ENCODE measurements at places on chromosomes 16 and 17.
A peak's percentile ranks its signal among the peaks of the same experiment; 100 is the strongest.

- no peak for DNase-seq
These were observed 19.5 kb downstream of the AP1G1 start for GRCh38 chr16:71789136-71789535.

- DNase-seq: no peak
These were observed 14.1 kb downstream of the ALDH3A1 start for GRCh38 chr17:19733953-19734526.

DNA sequence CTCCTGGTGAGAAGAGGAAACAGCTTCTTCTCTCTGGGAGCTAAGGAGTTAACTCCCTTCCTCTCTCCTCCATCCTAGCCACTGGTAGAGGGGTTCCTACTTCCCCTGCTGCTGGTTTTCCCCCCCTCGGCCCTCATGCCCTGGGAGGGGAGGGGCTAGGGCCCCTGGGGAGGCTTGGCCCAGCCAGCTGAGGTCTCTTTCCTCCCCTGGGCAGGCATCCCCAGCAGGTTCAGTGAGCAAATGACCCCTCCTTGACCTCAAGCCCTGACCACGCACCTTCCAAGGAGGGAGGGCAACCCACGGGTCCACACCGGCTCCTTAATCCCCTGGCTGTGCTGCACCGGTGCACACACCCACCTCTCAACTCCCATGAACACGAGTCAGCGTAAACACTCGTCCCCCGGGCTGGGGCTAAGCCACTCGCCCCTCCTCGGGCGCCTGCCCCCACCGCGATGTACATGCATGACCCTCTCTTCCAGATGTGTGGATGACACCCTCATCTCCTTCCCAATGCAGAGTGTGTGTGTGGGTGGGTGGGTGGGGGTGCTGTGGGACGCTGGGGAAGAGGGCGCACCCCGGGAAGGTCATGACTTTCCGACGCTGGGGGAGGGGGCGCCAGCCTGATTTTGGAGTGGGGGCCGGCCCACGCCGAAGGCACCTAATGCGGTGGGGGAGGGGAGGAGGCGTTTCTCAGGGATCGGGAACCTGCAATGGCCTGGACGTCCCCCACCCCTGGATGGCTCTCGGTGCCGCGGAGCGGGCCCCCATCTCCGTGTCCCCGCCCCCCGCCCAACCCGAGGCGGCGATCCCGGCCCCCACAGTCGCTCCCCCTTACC, 33.7 kb downstream of the SRCIN1 start:
- DNase-seq: no peak

GRCh38 chr17:36542755-36543154, 2.0 kb upstream of the GGNBP2 start:
- no peak for DNase-seq

DNA sequence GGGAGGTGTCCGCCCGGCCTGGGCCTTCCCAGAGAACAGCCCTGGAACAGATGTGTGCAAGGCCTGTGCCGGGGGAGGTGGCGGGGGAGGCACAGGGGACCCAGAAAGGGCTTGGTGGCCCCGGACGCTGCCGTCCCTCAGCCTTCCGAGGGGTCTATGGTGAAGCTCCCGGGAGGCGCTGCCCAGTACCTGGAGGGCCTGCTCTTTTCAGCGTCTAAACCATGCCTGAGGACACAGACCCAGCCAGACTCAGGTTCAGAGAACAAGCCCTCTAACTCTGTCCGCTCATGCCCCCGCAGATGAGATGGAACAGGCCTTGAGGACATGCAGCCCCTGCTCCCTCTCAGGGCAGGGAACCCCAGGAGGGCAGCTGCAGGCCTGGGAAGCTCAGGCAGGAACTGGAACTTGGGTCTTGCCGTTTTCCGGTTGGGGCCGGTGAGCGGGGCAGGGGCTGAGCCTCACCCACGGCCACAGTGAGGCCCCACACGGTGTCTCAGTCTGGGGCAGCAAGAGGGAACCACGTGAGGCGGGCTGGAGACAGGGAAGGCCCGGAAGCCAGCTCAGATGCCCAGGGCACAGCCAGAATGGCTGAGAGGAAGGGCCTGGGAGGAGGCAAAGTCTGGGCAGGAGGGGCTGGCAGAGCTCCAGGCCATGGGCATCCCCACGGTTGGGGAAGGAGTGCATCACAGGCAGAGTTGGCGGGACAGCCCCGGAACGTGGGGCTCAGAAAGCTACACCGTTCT, 12.5 kb downstream of the SLC16A3 start:
- peak; percentile 57 for DNase-seq

DNA sequence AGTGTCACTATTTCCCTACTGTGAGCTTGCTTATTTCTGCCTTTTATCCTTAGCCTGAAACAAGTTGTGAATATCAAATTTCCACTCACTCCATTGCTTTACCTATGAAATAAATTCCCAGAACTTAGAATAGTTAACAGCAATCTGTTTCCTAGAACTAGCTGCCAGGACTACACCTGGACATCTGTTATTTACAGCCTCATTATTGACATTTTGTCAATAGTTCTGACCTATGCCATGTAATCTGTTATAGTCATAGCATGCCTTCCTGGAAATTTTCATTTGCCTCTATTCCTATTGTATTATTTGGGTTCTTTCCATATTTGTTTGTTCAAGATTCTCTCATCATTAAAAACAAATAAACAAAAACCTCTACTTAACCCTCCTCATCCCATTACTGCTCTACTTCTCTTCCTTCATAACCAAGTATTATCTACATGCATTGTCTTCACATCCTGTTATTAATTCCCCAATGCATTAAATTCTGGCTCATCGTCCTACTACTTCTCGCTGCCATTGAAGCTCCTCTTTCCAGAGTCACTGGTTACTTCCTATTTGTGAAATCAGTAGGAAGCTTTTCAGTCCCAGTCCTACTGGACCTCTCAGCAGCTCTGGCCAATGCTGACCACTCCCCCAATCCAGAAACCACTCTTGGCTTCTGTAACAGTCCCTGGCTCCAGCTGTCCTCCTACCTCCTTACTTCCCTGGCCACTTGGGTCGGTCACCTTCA, 55.3 kb downstream of the PIGL start:
- no peak for DNase-seq

GRCh38 chr16:27917949-27918348, 145.6 kb downstream of the GSG1L start:
- no peak for DNase-seq

DNA sequence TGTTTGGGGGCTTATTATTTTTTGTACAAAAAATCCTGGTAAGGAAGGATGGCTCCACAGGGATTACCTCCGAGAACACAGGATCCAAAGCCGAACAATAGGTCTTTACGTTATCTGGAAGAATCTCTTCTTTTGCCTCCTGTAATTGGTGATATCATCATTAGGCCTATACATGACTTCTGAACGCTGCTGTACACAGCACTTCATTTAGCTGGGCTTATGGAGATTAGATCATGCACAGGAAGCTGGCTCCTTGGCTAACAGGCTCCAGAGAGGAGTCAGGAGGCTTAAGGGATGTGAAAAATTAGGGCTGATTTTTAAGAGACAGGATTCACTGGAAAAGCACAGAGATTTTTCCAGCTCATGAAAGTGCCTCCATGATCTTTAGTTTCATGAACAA, 54.7 kb downstream of the TANGO6 start:
- no peak for DNase-seq

GRCh38 chr17:5281814-5282641, at the start of gene RABEP1:
RABEP1 (plus strand) TSS chr17:5282284; CDS start chr17:5282487, 203 bp downstream.
- peak; percentile 96 for DNase-seq

DNA sequence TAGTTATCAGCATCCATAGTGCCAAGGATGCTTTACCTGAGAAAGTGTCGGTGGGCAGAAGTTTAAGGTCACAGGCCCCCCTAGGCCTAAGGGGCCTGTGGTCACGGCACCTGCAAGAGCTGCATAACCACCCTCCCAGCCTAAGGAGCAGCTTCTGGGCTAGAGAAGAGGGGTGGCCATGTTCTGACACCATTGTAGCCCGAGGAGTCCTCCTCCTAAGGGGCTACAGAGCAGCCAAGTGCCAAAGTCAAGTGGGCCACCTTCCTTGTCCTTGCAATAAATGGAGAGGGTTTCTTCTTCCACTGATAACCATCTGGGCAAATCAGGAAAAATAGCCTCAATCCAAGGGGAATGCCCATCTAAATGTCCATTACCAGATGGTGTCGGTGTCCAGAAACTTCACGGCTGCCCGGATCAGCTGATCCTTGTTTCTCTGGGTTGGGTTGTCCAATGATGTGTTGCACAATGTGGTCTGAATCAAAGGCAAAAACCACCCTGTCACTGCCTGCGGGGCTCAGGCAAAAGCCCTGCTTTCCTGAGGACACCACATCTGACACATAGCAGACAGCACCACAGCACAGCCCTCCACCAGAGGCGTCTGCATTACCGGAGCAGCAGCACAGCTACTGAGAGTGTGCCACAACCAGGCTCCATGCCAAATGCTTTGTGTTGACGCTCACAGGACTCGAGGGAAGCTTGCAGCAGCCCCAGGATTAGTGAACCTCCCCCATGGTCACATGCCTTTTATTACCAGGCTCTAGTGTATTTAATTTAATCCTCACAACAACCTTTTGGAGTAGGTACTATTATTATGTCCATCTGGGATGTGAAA, 12.8 kb downstream of the ATPAF2 start:
- DNase-seq: peak; percentile 39

- no peak for DNase-seq
These were observed 17.1 kb downstream of the KIF19 start for GRCh38 chr17:74343121-74343520.

DNA sequence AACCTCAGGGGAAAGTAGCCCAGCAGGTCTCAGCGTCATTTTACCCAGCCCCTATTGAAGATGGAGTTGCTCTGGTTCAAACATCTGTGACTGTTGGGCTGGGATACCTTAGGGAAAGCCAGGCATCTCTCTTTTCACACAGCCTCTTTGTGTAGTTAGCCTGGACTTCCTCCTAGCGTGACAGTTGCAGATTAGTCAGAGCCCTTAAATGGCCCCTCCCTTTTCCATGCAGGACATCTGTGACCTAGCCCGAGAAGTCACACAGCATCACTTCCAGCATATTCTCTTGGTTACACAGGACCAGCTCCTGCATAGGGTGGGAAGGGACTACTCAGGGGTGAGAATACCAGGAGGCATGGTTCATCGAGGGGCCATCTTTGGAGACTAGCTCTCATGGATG, 375.0 kb upstream of the RBFOX1 start:
- DNase-seq: no peak

- DNase-seq: no peak
These were observed 647 bp upstream of the TMEM238L start for GRCh38 chr17:10804546-10804945.

GRCh38 chr17:74212913-74213791, at the start of gene TTYH2:
TTYH2 (plus strand) TSS chr17:74213571; CDS start chr17:74213588, 17 bp downstream.
- peak; percentile 83 for DNase-seq

GRCh38 chr17:47200325-47200664, 8.9 kb upstream of the MYL4 start:
- no peak for DNase-seq

DNA sequence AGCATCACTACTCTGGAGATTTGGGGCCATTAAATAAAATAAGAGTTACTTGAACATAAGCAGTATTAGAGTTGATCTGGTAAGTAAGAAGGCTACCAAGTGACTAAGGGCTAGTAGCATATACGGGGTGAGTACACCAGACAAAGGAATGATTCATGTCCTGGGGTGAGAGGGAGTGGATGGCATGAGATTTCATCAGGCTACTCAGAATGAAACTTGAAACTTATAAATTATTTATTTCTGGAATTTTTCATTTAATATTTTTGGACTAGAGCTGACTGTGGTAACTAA, 2.3 kb downstream of the SLFN5 start:
- peak; percentile 24 for DNase-seq

DNA sequence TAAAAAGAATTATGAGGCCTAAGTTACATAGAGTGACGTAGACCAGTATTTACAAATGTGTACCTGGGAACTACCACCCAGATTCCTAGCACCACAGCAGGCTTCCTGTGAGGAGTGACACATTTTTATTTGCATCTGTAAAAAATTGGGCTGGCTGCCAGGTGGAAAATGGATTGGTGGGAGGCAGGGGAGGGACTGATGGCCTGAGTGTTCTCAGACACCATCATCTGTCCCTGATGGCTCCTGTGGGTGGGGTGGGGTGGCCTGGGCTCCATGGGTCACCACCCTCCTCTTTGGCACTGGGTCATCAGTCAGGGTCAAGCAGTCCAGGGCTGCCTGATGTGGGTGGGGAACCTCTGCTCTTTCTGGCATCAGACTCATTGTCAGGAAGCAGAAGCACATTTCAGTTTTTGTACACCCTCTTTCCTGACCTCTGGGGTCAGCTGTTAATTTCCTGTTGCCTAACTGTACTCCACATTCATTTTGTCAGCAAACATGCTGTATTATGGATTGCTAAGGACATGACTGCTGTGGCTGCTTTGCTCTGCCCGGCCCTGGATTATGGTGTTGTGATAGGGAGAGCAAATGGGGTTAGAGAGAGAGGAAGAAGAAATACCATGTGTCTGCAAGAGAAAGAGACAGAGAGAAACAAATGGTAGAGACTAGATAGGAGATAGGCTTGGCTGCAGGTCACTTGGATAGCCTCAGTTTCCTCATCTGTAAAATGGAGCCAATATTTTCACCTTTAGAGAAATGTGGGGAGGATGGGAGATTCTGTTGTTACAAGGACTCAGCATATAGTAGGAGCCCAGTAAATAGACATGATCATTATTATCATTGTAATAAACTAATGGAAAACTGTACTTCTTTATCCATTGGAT, 11.6 kb upstream of the MFAP4 start:
- no peak for DNase-seq

GRCh38 chr17:2050300-2051060, 4.4 kb upstream of the HIC1 start:
- peak; percentile 79 for DNase-seq

GRCh38 chr16:72744076-72744793, 303.7 kb downstream of the ZFHX3 start:
- no peak for DNase-seq

All from activated naive CD8-positive, alpha-beta T cell treated with anti-CD3 and anti-CD28 coated beads for 36 hours (primary cell).